Anterior cingulate cortex (tissue), 58 donors: ENCODE measurements at places on chromosomes 3 and 15.
A peak's percentile ranks its signal among the peaks of the same experiment; 100 is the strongest.

GRCh38 chr3:64687781-64688604 lies at the start of gene ADAMTS9:
Gene ADAMTS9, minus strand, starts transcription at chr3:64688000. Its CDS starts 343 bp downstream, at chr3:64687657.
- peak; percentile 51 for DNase-seq

DNA sequence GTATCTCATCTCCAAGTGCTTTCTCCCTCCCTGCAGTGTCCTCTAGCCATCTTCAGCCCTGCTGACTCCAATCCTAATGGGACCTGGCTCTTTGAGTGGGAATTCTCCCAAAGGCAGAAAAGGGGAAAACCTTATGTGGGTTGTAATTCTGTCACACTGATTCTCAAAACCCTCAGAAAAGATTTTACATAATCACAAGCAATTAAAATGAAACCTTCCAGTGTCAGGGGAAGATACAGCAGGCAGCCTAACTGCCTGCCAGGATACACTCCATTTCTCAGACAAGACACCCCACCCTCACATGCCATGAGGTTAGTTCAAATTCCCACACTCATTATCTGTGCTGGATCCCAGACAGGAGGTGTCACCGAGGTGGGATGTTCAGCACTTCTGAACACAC lies 121.4 kb downstream of the RFTN1 start:
- DNase-seq = no peak

DNA sequence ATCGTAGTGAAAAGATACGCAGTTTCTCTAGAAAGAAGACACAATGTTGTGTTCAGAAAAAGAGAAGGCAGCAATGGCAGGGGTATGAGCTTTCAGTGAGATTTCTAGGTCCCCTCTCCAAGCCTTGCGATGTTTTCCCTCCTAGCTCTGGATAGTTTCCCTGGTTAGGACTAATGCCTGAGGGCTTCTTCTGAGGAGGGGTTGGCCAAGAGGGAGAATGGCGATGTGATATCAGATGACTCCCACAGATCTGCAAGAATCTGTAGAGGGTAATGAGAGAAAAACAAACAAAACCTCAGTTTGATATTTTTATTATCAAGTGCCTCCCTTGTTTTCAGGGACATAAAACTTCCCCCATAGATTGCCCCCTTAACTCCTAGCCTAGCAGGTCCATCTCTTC lies 4.1 kb upstream of the CLDN1 start:
- DNase-seq = no peak

DNA sequence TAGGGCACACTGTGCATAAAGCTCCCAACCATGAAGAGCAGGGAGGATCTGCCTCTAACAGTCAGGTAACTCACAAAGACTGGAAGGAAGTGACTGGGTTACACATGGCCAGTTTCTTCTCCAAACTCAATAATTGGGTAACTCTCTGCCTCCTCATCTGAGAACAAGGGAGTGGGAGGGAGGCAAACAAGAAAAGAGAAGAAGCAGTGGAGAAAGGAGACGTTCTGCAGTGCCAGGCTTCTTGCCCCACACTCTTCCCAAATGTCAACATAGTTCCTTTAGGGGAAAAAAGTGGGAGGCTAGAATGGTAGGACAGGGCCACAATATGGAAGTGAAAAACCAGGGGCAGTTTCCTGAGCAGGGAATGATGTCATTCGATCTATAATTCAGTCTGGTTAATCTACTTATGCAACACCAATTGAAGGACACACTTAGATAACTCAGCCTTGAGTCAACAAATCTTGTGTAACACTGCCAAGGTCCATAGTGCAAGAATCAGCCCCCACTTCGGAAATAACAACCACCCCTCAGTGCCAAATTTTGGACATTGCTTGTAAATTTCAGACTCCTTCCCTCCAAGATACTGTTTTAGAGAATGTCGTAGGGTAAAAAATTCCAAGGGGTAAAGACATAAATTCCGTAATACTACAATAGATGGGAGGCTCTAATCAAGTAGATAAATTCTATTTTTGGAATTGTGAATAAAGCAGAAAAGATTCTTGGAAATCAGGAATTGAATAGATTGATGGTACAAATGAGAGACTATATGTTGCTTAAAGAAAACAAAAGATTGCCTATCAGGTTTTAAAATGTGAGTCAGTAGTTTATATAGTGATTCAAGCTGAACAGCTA lies 143.0 kb downstream of the LPP start:
- DNase-seq = no peak

- DNase-seq = peak; percentile 74
Observed at GRCh38 chr15:75452364-75452864, 924 bp upstream of the SIN3A start.

GRCh38 chr3:54447427-54447826 lies 325.1 kb downstream of the CACNA2D3 start:
- DNase-seq = no peak

DNA sequence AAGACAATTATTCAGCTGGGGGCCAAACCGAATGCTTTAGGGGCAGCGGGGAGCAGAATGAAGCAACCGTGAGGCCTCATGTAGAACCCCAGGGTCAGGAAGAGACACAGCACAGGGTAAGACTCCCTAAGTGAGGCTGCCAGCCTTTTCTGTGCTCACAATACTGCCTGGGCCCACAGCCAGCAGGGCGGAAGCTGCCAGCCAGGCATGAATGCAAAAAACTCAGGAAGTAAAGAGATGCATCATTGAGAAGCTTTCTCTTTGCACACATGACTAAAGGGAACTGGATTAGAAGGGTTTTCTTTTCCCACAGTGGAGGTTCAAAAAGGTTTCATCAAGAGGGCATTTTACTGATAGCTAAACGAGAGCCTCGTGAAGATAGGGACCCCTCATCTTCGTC lies 33.3 kb downstream of the CA12 start:
- DNase-seq = peak; percentile 40

DNA sequence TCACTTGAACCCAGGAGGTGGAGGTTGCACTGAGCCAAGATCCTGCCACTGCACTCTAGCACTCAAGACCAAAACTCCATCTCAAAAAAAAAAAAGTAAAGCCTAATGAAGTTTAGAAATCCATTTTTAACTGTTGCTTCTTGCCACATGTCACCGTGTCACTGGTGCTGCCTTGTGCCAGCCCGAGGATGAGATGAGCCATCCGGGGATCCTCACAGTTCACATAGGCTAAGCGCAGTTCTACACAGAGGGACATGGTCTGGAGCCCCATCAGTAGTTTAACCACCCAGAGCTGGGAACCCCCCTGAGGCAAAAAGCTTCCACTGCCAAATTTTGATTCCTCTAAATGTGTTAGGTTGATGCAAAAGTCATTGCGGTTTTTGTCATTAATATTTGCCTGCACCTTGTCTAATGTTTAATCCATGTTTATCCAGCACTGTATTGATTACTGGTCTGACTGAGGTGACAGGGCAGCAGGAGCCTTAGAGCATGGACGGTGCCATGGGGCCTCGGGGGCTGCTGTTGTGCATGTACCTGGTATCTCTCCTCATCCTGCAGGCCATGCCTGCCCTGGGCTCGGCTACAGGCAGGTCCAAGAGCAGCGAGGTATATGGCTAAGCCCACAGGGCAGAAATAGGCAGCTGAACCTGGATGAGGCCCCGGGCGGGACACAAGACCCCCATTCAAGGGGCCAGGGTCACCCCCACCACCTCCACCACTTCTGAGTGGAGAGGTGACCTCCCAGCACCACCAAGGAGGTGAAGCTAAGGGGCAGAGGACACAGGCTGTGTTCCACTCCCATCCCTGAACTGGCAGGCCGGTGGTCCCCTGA lies at the start of gene ITIH1:
TSS of gene ITIH1 (plus strand) at position 473 of the 832 bp plus-strand sequence. CDS start at position 490, 17 bp downstream.
- DNase-seq = no peak

DNA sequence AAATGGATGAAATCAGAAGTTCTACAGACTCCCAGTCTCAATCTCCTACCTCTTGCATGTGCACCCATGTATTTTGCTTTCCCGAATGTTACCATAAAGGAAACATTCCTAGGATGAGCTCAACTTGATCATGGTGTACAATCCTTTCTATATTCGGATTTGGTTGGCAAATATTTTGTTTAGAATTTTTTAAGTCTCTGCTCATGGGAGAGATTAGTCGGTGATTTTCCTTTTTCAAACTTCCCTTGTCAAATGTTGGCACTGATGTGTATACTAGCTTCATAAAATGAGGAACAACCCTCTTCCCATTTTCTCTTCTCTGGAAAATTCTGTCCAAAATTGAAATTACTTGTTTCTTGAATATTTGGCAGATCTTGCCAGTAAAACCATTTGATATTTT lies 317.6 kb upstream of the RASGRP1 start:
- DNase-seq = no peak
